MCF 10A (cell line): ENCODE measurements at places on chromosomes 11 and 22. TPM values are rescaled to one million over a fixed set of nuclear protein-coding genes. Genes with fewer than 3 reads are reported as not detected.

GRCh38 chr11:5690736-5691135 lies 1.1 kb downstream of the TRIM22 start:
- no peak for DNase-seq

- DNase-seq = peak; percentile 25
Measured at GRCh38 chr22:26536056-26536761, 23.9 kb upstream of the TFIP11 start.

DNA sequence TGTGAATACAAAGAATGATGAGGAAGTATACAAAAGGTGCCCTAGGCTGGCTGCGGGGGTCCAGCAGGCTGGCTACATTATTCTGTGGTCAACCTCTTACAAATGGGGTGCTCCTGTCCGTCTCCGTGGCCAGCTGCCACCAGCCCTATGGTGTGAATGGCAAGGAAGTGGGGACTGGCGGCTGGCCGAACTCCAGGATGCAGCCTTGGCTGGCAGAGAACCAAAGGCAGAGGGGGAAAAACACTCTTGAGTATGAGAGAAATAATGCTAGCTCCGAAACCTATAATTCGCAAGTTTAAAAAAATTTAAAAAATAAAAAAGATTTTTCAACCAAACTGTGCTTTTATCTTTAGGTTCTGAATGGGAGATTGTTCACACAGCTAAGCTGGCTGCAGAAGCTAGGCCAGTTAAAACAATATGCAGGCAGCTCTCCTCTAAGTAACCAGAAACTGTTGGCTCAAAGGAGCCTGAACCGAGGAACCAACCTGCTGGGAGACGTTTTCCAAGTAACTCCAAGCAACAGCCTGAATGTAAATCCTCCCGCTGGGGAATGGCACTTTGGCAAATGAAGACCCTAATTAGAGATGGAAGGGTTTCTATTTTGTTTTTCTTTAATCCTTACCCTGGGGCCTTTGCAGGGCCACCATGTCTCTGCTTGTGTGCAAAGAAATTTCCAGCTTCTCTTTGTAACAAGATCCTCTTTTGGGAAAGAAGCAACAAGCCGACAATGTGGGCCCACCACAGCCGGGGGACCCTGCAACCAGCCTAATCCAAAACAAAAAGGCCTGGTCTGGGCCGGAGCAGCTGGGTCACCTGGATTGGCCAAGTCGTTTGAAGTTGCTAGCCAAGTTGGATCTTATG lies 50.2 kb downstream of the C22orf31 start:
- no peak for DNase-seq

GRCh38 chr11:78039391-78039918 lies 16.4 kb upstream of the KCTD14 start:
- DNase-seq = peak; percentile 38

DNA sequence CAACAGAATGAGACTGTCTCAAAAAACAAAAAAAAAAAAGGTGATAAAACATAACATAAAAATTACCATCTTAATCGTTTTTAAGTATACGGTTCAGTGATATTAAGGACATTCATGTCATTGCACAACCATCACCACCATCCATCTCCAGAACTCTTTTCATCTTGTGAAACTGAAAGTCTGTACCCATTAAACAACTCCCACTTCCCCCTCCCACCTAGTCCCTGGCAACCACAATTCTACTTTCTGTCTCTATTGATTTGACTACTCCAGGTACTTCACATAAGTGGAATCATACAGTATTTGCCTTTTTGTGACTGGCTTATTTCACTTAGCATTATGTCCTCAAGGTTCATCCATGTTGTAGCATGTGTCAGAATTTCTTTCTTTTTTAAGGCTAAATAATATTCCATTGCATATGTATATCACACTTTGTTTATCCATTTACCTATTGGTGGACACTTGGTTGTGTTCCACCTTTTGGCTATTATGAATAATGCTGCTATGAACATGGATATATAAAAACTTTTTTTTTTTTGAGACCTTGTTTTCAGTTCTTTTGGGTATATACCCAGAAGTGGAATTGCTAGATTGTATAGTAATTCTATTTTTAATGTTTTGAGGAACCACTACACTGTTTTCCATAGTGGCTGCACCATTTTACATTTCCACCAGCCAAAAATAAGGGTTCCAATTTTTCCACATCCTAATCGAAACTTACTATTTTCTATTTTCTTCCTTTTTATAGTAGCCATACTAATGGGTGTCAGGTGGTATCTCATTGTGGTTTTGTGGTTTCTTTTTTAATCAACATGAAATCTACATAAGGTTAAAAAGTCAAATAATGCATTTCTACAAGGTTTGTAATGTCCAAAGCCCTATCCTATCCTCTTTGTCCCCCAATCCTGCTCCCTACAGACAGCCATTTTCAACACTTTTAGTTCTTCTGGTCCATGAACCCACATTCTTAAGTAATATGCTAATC lies 23.4 kb upstream of the PIK3C2A start:
- DNase-seq = no peak

- no peak for DNase-seq
Measured at GRCh38 chr22:21928048-21928447, 24.6 kb downstream of the PPM1F start.

DNA sequence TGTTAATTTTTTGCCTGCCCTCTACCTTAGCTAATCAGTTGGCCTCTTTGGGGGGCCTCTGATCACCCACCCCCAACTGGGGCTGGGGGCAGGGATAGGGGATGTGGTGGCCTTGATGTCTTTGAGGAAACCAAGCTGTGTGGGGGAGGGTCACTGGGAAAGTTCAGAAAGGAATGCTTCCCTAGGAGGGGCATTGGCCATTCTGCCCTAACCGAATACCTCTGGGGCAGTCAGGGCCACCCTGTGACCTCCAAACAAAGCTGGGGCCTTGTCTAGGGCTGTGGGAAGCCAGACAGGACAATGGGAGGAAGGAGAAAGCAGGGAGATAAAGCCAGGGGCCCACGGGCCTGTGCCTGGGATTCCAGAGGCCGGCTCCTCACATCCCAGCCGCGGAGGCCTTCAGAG lies 97.5 kb downstream of the TSPAN18 start:
- DNase-seq = no peak

GRCh38 chr22:20407829-20408228 lies 13.9 kb downstream of the ZNF74 start:
- DNase-seq = no peak

GRCh38 chr11:7494086-7494745 lies 8.9 kb downstream of the OLFML1 start:
- DNase-seq = no peak

DNA sequence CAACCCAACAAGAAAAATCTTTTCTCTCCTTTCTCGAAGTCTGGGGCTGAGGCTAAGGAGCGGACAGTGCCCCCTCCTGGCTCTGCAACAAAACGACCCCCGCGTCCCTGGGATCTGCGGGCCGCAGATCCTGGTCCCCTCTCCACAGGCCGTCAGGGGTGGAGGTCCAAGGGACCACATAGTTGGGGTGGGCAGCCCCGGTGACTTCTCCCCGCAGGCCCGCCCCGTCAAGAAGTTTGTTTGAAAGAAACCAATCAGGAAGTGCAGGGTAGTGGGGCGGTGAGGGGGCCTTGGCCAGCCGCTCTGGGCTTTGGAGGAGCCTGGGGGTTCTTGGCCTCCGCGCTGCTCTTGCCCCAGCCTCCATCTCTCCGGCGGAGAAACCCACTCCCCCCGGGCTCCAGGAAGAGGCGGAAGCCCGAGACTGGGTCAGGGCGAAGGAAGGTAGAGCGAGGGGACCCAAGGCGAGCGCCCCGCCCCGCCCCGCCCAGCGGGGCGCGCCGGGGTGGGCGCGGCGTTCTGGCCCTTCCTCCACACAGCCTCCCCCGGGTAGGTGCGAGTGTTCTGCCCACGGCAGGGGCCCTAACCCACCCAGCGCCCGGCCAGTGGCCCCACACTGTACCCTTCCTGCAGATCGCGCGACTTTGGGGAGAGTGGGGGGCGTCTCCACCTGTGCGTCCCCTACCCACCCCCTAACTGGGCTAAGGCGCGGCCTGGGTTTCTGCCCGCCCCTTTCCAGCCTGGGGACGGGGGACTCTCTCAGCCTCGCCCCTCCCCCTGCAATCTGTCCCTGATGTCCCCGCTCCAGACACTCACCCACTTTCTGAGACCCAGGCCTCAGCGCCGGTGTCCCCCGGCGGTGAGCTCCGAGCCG lies 1.3 kb downstream of the TP53I11 start:
- DNase-seq = no peak

- DNase-seq = peak; percentile 96
Measured at GRCh38 chr22:27420817-27421361, 380.7 kb downstream of the MN1 start.

GRCh38 chr11:12628314-12628713 lies 45.9 kb upstream of the TEAD1 start:
- no peak for DNase-seq

- peak; percentile 27 for DNase-seq
Measured at GRCh38 chr22:25745341-25746011, 3.5 kb downstream of the MYO18B start.

GRCh38 chr11:86570020-86570419 lies 102.4 kb downstream of the ME3 start:
- DNase-seq = no peak

- DNase-seq = no peak
Measured at GRCh38 chr11:40291329-40291728, 1168.1 kb downstream of the LRRC4C start.

Gene MIOX
- total RNA-seq = 0.63 and 1.6 TPM in 2 replicates

Gene OOSP2
- total RNA-seq = not detected in 2 replicates

Gene INPP5J
- total RNA-seq = 0.61 and 0.66 TPM in 2 replicates

Gene UEVLD
- 22.8 and 24.8 TPM in 2 replicates for total RNA-seq

Gene MPPED2
- not detected in 2 replicates for total RNA-seq

Gene PAX6
- not detected in 2 replicates for total RNA-seq

Gene OR51B5
- not detected in 2 replicates for total RNA-seq
